ENCODE measurements at places on chromosomes 7 and 10. TPM values are rescaled to one million over a fixed set of nuclear protein-coding genes. Genes with fewer than 3 reads are reported as not detected.

NOLC1 gene
- total RNA-seq: 51.2 TPM

OR2A7 gene
- total RNA-seq: 4.4 TPM

PRLHR gene
- total RNA-seq: not detected

TEX36 gene
- total RNA-seq: not detected

PRSS37 gene
- total RNA-seq: not detected

TSPAN12 gene
- 0.29 TPM for total RNA-seq

TYW1 gene
- total RNA-seq: 13.2 TPM

WDR86 gene
- not detected for total RNA-seq

GPR15LG gene
- total RNA-seq: not detected

DPP6 gene
- not detected for total RNA-seq

HOXA7 gene
- total RNA-seq: 12.9 TPM

Data from mammary epithelial cell (primary cell).